ENCODE measurements at places on chromosomes 16 and 17.

- DNase-seq, result no peak
Observed at GRCh38 chr16:87178977-87179376, 138.2 kb downstream of the C16orf95 start.

DNA sequence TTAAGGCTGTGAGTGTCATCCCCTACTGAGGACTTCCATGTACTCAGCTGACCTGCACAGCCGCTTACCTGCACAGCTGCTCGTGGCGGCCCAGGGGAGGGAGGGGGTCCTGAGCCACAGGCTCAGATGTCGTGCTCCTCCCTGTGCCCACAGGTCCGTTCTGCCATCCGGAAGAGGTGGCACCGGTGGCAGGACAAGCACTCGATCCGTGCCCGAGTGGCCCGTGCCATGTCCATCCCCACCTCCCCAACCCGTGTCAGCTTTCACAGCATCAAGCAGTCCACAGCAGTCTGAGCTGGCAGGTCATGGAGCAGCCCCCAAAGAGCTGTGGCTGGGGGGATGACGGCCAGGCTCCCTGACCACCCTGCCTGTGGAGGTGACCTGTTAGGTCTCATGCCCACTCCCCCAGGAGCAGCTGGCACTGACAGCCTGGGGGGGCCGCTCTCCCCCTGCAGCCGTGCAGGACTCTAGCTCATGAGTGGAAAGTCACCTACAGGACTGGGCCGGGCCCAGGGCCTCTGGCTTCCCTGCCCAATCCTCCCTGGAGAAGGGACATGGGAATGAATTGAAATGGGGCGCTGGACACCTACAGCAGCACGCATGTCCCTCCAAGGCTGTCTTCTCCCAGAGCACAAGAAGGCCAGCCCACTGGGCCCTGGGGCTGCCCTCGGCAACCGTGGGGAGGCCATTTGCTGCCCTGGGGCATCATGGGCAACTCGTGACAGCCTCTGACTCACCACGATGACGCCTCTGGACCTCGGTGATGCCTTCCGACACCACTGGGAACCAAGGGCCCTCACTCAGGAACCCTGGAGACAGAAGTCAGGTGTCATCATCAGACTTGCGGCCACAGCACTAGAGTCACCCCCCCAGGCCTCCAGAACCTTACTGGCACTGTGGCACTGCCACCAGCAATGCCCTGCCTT, 9.9 kb upstream of the SPPL2C start:
- no peak for DNase-seq

DNA sequence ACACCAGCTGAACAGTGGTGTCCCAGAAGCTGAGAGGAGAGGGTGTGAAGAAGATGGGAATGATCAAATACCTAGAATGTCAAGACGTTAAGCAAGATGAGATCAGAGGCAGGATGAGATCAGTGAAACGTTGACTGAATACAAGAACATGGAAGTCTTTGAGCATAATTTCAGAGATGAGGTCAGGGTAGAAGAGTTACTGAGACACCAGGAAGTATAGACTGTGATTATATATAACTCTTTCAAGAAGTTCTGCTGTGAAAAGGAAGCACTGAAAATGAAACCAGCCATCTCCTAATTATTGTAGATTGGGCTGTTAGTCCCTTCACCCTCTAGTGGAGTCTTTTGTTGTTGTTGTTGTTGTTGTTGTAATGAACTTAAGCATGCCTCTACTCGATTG, 9.1 kb downstream of the SHCBP1 start:
- DNase-seq, result no peak

- no peak for DNase-seq
Observed at GRCh38 chr16:86380030-86380429, 130.3 kb upstream of the FOXF1 start.

- no peak for DNase-seq
Observed at GRCh38 chr16:14020141-14020540, 51.0 kb upstream of the MRTFB start.

GRCh38 chr16:27317738-27318391, 4.1 kb downstream of the IL4R start:
- DNase-seq, result no peak

GRCh38 chr16:67063008-67063407, 34.1 kb downstream of the CBFB start:
- no peak for DNase-seq

GRCh38 chr17:8081876-8082275, 5.6 kb downstream of the ALOX12B start:
- no peak for DNase-seq

GRCh38 chr16:77877712-77878347, 89.5 kb downstream of the VAT1L start:
- no peak for DNase-seq

DNA sequence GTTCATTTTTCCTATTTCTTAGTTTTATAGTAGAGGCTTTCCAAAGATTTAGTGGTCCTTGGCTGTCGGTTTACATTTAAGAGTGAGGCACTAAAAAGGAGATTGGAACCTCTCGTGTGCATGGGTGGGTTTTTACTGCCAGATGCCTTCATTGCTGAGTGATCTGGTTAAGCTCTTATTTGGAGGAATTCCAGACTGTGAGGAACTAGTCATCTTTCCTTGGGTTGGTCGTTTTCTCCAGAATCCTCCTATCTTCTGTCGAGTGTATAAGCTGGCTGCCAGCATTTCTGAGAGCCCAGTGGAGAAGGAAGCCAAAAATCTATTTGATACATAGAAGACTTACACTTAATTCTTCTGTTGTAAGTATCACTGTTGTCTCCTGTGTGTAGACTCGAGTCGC, 22.6 kb downstream of the IST1 start:
- no peak for DNase-seq
